ENCODE measurements at places on chromosomes 13 and 19.

DNA sequence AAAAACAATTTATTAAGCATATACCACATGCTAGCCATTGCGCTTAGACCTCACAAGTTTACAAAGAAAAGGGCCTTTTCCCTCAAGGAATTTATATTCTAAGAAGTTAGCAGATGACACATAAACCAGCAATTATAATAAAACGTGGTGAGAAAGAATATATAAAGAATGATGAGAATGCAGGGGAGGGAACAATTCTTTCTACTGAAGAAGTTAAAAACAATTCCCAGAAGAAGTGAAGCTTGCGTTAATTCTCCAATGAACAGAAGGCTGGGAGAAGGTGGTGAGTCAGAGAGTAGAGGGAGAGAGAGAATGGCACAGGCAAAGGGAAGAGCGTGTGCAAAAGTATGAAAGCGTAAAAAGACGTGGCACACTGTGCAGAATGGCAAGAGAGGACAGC, 69.5 kb upstream of the ZDHHC20 start:
- no peak for DNase-seq

DNA sequence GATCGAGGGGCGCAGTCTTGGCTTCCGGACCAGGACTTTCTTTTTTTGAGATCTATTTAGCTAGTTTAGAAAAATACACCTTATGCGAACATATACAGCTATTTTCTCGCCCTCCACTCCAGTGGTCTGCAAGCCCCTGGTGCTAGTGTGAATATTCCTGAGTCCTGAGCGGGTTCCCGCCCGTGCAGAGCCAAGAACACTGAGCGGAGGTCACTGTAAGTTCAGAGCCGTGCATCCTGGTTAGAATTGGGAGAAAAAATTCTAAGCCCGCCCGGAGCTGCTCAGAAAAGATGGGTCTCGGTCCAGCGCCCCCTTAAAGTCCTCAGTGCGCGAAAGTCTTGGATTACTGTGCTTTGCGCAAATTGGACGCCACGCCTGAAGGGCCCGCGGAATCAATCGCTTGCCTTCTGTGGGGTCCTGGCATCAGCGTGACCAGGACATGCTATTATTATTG, 117.7 kb downstream of the KCNRG start:
- DNase-seq = no peak

DNA sequence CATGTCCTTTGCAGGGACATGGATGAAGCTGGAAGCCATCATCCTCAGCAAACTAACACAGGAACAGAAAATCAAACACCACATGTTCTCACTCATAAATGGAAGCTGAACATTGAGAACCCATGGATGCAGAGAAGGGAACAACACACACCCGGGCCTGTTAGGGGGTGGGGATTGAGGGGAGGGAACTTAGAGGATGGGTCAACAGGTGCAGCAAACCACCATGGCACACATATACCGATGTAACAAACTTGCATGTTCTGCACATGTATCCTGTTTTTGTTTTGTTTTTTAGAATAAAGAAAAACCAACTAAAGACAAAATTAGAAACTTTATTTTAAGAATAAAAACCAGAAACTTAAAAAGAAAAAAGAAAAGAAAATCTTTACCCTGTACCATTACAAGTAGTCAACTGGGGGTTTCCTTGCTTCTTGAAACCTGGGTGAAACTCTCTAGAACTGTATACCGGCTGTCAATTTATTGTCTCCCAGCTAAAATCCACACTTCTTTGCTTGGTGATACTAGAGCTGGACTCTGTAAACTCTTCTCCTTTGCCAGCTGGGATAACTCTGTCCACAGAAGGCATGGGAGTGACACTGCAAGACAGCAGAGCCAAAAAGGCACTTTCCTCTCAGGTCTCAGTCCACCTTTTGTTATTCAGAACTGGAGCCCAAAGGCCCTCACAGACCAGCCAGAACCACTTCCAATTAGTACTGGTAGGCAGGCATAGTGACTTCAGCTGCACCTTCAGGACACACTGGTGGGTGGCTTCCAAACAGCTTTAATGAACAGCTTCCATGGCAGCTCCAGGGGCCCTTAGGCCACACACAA, 9.0 kb downstream of the MICU2 start:
- DNase-seq = no peak

DNA sequence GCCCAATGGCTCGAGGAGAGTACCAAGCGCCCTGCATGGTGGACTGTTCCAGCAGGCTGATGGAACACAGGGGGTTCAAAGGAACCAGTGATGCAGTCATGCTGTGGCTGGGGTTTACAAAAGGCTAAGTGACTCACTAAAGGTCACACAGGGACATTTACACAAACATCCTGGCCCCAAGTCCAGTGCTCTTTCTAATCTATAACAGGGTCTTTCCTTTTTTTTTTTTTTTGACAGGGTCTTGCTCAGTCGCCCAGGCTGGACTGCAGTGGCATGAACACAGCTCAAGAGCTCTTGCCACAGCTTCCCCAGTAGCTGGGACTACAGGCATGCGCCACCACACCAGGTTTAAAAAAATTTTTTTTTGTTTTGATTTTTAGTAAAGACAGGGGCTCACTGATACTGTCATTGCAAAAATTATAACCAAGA, 2.8 kb upstream of the SLC25A15 start:
- no peak for DNase-seq

DNA sequence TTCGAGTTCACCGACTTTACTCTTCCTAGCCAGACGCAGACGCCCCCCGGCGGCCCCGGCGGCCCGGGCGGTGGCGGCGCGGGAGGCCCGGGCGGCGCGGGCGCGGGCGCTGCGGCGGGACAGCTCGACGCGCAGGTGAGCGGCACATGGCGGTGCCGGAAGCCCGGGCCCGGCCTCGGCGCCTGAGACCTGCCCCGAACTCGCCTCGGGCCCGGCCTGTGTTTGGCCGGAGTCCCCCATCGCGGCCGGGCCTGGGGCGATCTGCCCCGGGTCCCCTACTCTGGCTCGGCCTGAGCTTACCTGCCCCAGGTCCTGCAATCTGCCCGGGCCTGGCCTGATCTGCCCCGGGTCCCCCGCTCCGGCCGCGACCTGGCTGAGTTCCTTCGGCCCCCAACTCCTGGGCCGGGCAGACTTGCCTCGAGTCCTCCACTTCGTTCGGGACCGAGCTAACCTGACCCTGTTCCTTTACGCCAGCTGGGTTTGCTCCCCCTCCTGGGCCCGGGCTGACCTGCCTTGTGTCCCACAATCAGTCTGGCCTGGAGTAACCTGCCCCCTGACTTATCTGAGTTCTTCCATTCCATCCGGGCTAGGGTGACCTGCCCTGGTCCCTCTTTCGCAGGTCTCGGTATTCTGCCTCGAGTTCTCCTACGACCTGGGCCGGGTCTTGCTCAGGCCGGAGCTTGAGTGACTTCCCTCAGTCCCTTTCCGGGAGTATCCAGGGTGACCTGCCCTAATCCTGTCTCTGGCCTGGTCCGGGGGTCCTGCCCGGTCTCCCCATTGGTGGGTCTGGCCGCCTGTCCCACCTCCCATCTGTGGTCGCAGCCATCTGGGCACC, 764 bp downstream of the UPF1 start:
- no peak for DNase-seq

DNA sequence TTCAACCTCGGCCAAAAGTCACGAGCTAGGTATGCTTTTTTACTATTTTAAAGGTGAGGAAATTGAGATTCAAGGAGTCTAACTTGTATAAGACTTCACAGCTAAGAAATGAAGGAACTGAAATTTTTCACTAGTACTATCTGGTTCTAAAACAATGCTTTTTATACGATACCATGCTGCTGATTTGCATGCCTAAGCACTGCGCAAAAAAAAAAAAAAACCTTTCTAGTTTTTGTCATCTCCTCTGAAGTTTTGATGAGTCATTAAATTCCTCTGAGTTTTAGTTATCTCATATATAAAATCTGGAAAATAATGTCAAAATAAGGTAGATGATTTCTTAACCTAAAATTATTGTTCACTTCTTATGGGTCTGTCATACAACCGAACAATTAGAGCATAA, 28.0 kb upstream of the UFM1 start:
- DNase-seq = no peak

DNA sequence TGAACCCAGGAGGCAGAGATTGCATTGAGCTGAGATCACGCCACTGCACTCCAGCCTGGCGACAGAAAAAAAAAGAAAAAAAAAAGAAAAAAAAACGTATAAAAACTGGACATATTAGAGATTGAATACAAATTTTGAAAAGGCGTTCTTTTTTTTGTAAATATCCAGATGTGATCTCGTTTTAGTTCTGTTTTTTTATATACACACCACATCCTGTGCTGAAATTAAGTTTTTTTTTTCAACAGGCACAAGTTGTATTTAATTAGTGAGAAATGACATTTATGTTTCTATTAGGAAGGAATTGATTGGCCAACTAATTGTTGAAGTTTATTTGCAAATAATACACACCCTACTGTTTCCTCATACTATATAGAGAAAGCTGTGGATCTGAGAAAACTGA, 3.6 kb downstream of the CDADC1 start:
- DNase-seq = no peak

- no peak for DNase-seq
Observed at GRCh38 chr19:44076325-44076724, 4.4 kb downstream of the ZNF284 start.

DNA sequence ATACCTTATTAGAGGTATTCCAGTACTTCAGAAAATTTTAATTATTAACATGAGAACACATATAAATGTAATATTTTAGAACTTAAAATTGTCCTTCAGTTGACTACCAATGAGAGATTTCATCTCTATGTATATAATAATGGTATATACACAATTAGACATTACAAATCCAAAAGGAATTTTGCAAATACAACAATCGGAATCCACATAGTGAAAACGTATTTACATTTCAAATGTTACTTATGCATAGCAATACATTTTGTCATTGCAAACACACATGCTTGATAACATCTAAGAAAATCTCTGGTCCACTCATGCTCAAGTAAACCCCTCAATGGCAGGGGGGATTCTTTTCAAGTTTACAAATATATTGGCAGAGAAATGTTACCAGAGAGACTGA, 2345.2 kb downstream of the PCDH9 start:
- DNase-seq = no peak

DNA sequence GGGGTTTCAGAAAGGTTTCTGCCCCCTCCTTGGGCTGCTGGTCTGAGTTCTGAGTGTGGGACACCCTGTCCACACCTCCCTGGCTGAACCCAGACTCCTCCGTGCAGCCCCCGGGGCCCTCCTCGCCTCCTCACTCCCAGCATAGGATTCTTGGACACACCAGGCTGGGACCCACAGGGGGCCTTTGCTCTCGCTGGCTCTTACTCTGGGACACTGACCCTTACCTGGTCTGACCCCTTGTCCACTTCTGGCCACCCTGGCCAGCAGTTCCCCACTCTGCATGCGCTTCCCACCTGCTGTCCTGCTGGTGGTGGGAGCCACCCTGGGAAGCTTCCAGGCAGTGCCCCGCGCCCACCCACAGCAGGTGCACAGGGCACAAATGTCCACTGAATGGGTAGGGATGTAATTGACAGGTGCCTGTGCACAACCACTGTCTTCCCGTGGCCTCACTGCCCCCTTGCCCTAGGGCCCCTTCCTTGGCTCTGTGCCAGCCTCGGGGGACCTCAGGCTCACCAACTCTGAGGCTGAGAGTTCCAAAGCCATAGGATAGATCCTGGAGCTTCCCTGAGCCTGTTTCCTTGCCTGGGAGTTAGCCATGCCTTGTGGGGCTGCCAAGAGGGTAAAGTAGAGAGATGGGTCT, 7.0 kb upstream of the SLC25A42 start:
- no peak for DNase-seq

DNA sequence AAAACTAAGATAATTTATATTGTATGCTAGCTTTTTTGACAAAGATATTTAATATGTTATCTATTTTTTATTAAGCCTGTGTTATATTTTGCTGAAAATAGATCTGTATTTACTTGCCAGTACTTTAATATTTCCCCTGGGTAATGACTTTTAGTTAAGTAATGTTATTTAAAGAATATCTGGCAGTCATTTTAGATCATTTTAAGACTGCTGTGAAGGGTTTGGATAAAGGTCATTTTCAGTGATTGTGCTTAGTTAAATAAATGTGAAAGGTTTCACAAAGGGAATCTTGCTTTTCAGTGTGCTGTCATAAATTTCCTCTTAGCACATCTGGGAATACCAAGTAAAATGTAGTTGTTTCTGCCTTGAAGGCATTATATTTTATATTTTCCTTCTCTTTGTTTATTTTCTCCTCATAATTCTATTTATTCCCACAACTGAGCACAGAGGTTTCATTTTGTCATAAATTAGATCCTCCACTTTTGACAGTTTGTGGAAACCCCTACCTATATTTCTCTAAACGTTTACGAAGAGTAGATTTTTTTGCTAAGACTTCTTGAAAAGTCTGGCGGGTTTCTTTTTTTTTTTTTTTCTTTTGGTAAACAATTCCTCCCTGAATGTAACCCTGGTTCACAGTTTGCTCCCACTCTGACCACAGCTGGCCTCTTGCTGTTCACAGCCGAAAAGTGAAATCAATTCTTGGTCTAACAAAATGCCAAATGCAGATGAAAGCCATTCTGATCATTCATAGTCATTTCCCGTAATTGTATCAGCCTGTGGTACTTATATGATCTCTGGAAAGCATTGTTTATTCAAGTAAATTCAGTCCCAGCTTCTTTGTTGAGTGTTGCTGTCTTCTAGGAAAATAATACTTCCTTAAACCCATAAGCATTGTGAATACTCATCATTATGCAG, 87.8 kb downstream of the MAB21L1 start:
- DNase-seq = no peak

GRCh38 chr19:3151563-3152418, 16.0 kb downstream of the GNA15 start:
- no peak for DNase-seq

- no peak for DNase-seq
Observed at GRCh38 chr13:52812941-52813340, 35.5 kb downstream of the PCDH8 start.

DNA sequence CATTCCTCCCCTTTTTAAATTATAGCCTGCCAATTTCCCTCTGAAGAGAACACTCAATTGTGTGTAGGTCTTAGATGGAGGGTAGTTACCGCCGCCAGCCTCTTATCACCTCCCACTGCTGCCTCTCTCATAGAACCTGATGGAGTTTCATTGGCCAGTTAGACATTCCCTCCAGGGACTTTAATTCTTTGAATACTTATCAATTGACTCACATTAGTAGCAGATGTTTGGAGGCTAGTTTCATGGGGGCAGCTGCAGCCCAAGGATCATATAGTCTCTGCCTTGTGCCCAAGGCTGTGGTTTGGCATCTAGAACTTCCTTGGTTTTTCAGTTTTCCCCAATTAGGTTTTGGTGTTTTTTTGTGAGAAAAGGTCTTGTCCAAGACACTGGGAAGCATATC, 318.9 kb upstream of the HTR2A start:
- no peak for DNase-seq

DNA sequence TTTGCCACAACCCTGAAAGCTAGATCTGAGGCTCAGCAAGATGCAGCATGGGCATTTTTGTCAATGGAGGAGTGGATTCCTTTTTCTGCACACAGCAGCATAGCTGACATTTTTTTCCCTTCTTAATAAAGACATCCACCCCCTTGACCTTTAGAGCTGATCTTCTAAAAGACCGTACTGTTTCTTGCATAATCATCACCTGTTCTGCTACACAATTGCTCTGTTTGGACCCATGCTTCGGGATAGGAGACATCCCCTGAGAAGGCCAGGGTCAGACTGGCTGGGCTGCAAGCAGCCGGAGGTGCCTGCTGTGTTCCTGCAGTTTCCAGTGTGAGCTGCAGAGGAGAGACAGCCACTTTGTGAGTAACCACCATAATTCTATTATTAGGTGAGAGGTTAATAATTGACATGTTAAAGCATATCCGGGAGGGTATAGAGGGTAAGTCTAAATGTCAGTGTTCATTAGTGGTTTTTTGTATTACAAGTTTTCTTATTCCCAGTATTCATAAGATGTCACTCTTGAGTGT, 108.5 kb upstream of the C1QTNF9B start:
- DNase-seq = no peak

GRCh38 chr19:54420383-54421168, 5.3 kb downstream of the TTYH1 start:
- DNase-seq = no peak
